ENCODE measurements at places on chromosomes 11 and 22. TPM values are rescaled to one million over a fixed set of nuclear protein-coding genes. Genes with fewer than 3 reads are reported as not detected.

GRCh38 chr11:68773521-68774193, 22.3 kb upstream of the TESMIN start:
- no peak for DNase-seq

DNA sequence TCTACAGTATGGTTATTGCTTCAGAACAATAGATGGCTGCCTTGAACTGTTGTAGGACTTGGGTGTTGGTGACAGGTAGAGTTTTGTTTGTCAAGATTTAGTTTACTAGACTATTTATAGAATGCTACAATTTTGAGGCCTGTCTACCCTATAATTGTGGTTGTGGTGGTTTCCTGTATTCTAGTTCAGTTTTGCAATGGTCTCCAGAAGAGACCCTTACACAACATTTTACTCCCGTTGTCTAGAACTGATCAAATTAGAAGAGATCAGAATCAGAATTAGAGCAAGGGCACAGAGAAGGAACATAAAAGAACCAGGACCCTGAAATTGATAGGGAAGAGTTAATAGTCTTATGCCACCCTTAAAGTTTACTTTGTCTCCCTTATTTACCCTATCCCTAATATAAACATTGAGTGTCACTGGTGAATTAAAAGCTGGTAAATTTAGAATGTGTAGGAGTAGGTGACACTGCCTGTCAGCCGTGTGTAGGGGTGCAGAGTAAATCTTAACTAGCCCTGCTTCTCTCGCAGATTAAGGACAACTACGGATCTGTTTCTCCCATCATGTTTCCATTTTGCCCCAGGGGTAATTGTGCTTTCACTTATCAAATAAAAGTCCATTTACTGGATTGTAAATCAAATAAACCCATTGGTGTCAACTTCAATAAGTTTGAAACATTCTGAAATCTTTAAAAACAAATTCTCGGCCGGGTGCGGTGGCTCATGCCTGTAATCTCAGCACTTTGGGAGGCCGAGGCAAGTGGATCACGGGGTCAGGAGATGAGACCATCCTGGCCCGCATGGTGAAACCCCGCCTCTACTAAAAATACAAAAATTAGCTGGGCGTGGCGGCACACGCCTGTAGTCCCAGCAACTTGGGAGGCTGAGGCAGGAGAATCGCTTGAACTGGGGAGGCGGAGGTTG, 10.9 kb upstream of the PHLDB1 start:
- no peak for DNase-seq

FAU gene
- total RNA-seq = 1,272 TPM

- peak; percentile 22 for DNase-seq
Measured at GRCh38 chr11:81497202-81497804, 1236.4 kb downstream of the FAM181B start.

GRCh38 chr11:38498721-38499120, 1900.7 kb upstream of the RAG2 start:
- DNase-seq = no peak

Data from activated naive CD4-positive, alpha-beta T cell treated with anti-CD3 and anti-CD28 coated beads for 36 hours (primary cell).